ENCODE measurements at places on chromosomes 7 and 10. TPM values are rescaled to one million over a fixed set of nuclear protein-coding genes. Genes with fewer than 3 reads are reported as not detected.

GRCh38 chr10:111551001-111551400 is 474.2 kb downstream of the ADRA2A start:
- DNase-seq: no peak

- no peak for DNase-seq
Measured at GRCh38 chr10:132626019-132626760, 88.6 kb downstream of the INPP5A start.

Gene IKZF1
- total RNA-seq: 1.2 TPM

- peak; percentile 7 for DNase-seq
Measured at GRCh38 chr10:73159038-73159648, 8.7 kb downstream of the ECD start.

Gene HIPK2
- total RNA-seq: 15.4 TPM

GRCh38 chr10:93753621-93754250 is 4.0 kb upstream of the LGI1 start:
- no peak for DNase-seq

DNA sequence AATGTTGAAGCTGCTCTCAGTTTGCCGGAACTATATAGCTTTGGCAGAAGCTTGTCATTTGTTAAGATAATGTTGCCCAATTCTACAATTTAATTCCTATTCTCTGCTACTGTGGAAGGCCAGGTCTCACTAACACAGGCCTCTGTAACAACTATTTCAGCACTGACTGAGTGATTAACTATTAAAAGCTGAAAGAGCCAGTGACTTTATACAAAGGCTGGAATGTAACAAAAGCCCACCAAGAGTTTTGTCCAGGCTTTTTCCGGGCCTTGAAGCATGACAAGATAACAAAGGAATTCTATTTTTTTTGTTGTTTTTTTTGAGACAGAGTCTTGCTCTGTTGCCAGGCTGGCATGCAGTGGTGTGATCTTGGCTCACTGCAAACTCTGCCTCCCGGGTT is 795.6 kb downstream of the PHTF2 start:
- no peak for DNase-seq

DNA sequence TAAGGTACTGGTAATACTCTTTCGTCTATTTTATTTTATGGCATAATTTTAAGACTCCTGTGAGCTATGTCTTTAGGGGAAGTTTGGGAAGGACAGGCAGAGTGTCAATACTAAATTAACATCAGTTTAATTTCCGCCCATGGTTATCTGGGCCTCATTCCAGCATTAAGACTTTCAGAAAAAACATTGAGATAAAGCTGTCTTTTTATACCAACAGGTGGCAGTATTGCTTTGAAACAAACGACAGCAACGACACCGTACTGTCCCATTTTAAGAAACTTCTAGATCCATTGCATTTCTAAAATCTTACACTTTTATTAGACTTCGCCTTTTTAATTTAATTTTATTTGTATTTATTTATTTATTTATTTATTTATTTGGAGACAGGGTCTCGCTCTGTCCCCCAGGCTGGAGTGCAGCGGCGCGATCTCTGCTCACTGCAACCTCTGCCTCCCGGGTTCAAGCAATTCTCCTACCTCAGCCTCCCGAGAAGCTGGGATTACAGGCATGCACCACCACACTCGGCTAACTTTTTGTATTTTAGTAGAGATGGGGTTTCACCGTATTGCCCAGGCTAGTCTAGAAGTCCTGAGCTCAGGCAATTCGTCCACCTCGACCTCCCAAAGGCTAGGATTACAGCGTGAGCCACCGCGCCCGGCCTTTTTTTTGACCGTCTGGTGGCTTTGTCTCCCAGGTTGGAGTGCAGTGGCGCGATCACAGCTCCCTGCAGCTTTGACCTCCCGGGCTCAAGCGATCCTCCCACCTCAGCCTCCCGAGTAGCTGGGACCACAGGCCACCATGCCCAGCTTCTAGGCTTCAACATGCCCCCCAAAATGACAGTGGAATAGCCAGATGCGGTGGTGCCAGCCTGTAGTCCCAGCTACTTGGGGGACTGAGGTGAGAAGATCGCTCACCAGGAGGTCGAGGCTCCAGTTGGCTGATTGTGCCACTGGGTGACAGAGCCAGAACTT is 78.7 kb upstream of the C1GALT1 start:
- peak; percentile 88 for DNase-seq

- no peak for DNase-seq
Measured at GRCh38 chr7:95026018-95026417, 118.6 kb downstream of the PPP1R9A start.

- peak; percentile 76 for DNase-seq
Measured at GRCh38 chr7:11343818-11344413, 370.2 kb downstream of the PHF14 start.

DNA sequence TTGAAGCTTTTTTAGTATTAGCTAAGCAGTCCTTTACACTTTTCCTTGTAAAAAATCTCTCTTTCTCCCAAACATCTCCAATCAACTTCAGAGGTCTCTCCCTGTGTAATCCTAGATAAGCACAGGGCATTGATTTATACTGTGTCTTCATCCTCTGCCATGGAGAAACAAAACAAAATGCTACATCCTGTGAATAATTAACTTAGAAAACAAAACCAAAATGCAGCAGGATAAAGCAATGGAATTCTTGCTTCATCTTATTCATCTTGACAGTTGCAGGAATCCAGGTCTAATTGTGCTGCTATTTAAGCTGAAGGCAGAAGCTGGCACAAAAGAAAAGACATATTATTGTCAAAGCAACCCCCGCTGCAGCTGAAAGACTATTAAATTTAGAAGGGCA is 641.5 kb upstream of the SORCS1 start:
- no peak for DNase-seq

Gene ZNF487
- total RNA-seq: 0.66 TPM

GRCh38 chr7:139575338-139575680 is 51.8 kb downstream of the CLEC2L start:
- no peak for DNase-seq

Gene INHBA
- 2.2 TPM for total RNA-seq

Gene FAM24B
- total RNA-seq: 5.1 TPM

DNA sequence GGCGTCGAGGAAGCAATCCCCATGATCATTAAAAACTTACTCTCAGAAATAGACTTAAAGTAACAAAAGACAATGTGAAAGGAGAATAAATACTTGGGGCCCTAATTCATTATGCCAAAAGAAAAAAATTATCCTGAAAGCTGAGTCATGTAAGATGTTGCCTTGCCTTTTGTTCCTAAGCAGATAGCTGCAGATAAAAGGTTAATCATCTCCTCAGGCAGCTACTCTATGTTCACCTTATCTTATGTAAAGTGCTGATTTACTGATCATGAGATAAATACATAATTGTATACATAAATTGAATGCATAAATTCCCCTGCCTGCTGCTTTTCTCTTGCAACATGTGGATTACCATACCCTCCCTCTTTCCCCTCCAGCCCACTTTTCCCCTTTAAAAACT is 28.1 kb upstream of the CREB3L2 start:
- DNase-seq: no peak

Gene SMO
- 15.5 TPM for total RNA-seq

All from H4 (cell line).